Mucosa of gallbladder (tissue), 1 donor: ENCODE measurements at places on chromosomes 16 and 17.

DNA sequence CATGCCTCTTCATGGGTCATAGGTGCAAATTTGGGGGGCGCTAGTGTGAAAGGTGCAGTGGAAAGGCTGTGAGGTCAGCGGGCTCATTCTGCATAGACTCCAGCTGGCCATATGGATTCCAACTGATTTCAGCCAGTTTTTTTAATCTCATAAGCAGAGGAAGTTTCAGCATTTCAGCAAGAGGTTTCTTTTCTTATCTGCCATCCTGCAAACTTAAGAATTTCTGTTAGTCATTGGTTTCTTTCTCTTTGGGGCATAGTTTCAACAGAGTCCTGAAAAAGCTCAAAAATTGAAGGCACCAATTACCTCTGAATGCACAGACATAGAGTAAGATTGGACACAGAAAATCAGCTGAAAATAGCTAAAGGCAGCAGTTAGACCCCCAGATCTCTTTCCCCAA is 16.2 kb upstream of the ALOX15 start:
- DNase-seq: no peak

- DNase-seq: no peak
These were observed 26.9 kb downstream of the GPRC5B start for GRCh38 chr16:19857593-19858339.

DNA sequence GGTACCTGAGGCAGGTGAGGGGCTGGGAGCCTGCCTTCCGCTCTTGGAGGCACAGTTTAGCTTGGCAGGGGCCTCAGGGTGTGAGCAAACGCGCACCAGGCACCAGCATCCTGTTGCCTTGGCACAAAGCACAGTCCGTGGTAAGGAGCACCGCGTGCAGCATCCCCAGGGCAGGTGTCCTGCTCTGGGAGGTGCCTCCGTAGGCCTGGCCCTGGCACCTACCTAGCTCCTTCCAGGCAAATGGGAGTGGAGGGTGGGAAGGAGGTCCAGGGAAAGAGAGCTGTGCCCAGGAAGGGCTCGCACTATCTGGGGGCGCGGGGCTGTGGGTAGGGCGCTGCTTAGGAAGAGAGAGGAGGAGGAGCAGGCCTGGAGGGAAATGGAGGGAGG is 3.1 kb upstream of the GSE1 start:
- DNase-seq: no peak

DNA sequence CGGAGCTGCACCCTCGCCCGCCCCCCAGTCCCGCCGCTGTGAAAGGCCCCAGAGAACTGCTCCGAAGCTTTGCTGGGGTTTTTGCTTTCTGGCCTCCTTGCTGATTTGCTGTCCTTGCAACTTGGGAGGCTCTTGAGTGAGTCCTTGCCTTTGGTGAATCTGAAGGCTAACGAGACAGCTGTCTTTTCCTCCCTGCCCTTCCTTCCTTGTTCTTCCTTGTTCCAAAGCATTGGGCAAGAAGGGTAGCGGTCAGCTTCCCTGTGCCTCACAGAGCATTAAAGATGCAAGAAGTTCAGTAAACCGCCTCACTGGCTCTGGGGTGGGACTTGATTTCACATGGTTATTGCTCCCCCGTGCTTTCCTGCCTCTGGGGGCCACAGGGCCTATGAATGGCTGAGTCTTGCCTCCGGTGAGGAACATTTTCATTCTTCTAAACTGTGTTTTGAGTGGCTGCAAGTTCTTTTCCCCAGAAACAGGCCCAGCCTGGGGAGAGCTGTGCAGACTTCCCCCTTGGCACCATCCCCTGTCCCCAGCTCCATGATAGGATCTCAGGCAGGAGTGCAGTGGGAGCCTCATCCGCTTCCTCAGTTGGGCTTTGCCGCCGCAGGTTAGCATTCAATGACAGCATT is 1.4 kb downstream of the YPEL2 start:
- peak; percentile 23 for DNase-seq

- DNase-seq: no peak
These were observed 229.4 kb downstream of the CCDC182 start for GRCh38 chr17:57515662-57516211.

GRCh38 chr16:777826-778225 is 10.4 kb downstream of the RPUSD1 start:
- DNase-seq: no peak

GRCh38 chr16:85570735-85571562 is 42.2 kb upstream of the GSE1 start:
- DNase-seq: no peak

DNA sequence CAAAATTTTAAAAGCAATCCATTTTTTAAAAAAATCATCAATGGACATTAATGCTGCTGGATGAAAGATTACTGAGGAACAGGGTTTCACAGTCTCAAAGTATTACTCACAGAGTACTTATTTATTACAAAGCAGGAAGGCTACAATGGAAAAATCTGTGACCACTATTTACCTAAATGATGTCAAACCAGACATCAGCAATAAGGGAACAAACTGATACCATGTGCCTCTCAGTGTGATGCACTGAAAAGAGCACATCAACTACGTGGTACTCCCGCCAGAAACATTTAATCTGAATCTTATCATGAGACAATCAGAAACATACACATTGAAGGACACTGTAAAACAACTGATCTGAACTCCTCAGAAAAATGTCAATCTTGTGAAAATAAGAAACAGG is 124.2 kb downstream of the PARN start:
- DNase-seq: no peak

DNA sequence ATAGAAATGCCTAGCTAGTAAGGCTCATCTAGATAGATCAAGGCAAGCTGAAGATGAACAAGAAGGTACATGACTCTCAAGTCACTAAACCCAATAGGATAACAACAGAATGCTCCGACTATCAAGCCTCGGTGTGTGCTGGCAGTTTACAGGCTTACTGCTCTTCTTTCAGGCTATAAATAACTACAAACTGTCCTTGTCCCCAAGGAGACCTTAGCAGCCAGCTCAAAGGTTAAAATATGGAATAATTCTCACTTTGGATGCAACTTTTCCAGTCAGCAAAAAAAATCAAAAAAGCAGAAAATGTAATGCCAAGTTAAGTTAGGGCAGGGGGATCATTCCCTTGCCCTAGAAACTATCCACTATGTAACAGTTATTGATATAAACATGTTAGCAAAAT is 44.6 kb downstream of the SPOP start:
- DNase-seq: no peak

DNA sequence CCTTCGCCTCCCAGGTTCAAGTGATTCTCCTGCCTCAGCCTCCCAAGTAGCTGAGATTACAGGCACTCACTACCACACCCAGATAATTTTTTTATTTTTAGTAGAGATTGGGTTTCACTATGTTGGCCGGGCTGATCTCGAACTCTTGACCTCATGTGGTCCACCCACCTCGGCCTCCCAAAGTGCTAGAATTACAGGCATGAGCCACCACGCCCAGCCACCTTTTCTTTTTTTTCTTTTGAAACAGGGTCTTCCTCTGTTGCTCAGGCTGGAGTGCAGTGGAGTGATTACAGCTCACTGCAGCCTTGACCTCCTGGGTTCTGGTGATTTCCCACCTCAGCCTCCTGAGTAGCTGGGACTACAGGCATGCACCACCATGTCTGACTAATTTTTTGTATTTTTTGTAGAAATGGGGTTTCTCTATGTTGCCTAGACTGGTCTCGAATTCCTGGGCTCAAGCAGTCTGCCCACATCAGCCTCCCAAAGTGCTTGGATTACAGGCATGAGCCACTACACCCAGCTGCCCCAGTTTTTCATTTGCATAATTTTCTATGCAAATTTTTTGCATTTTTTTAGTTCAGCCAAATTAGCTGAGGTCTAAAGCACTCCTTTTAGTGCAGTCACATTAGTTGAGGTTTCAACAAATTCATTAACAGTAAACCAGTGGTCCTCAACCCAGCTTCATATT is 11.3 kb downstream of the WWP2 start:
- no peak for DNase-seq

GRCh38 chr17:82107341-82107860 is 9.4 kb upstream of the FASN start:
- no peak for DNase-seq

DNA sequence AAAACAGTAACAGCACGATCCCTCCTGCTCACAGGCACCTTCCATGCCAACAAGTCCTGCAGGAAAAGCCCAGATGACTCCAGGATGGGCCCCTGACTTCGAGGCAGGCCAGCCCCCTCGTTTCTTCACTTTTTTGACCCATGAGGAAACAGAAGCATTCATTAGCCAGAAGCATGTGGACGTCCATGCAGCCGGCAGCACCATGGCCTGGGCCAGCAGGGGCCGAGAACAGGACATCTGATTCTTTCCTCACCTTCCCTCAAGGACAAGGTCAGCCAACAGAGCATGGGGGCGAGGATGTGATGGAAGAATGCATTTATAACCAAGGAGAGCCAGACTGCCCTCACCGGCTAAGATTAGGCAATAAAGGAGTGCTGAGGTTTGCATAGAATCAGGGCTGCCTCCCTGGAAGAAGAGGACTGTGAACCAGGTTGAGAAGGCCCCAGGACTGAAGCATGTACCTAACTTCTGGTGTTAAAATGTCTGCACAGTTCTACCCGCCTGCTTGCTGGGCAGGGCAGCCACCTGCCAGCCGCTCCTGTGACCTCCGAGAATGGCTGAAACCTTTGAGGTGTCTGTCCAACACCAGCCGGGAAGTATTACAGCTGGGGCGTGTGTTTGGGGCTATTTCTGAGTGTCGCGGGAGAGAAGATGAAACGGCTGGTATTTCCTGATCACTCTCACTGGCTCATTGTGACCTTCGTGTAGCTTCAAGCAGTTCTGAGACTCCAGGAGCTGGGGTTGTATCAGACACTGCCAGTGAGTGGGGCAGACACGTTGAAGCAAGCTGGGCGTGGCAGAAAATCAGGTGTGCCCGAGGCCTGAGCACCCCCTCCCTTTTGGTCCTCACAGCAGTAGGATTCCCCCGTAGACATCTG is 94.0 kb upstream of the TNRC6C start:
- no peak for DNase-seq

GRCh38 chr17:60602385-60602742 is 2.4 kb downstream of the PPM1D start:
- DNase-seq: no peak
